ENCODE measurements at places on chromosomes 2 and 18. TPM values are rescaled to one million over a fixed set of nuclear protein-coding genes. Genes with fewer than 3 reads are reported as not detected.

- DNase-seq: no peak
Observed at GRCh38 chr2:23283-23682, 23.0 kb downstream of the FAM110C start.

CYRIA gene
- polyA plus RNA-seq: 4.4 TPM

PDE1A gene
- polyA plus RNA-seq: 13.2 TPM

GRCh38 chr18:44536046-44536445 is 144.6 kb upstream of the SETBP1 start:
- peak; percentile 79 for DNase-seq

GRCh38 chr2:137181370-137181769 is 416.0 kb downstream of the THSD7B start:
- no peak for DNase-seq

GRCh38 chr2:110852541-110853263 is 120.3 kb downstream of the ACOXL start:
- no peak for DNase-seq

DNA sequence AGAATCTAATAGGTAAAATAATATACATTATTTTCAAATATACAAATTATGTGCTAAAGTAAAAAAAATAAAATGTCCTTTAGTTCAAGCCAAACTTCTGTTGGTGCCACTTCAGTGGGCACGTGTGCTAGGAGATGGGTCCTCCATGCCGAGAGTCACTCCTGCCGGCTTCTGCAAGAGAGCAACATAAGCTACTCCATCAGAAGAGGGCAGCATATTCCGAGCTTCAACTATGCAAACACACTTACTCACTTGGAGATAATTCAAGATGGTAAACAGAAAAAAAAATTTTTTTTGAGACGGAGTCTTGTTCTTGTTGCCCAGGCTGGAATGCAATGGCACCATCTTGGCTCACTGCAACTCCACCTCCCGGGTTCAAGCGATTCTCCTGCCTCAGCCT is 24.4 kb downstream of the CNOT11 start:
- DNase-seq: no peak

GRCh38 chr2:141589314-141589713 is 541.5 kb downstream of the LRP1B start:
- DNase-seq: no peak
